CD8-positive, alpha-beta T cell (primary cell): ENCODE measurements at places on chromosomes 12 and 14. TPM values are rescaled to one million over a fixed set of nuclear protein-coding genes. Genes with fewer than 3 reads are reported as not detected.

DNA sequence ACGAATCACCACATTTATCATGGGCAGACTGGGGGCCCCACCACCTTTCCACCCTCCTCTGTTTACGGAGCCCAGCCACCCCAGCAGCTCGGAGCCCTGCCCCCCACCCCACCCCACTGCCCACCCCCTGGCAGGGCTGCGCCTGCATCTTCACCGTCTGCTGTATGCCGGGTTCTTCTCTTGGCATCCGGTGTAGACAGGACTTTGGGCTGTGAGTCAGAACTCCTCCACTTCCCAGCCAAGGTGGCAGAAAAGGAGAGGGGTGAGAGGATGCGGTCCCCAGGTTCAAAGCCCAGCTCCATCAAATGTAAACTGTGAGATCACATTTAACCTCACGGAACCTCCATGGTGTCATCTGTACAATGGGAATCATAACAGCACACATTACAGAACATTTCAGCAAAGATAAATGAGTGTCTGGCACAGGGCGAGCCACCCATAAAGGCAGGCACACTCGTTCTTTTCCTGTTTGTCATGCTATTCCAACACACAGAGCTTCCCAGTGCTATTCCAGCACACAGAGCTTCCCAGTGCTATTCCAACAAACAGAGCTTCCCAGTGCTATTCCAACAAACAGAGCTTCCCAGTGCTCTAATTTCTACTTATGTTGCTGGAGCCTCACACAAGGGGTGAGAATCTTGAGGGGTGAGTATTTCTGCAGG, 292.7 kb upstream of the RTL1 start:
- DNase-seq: no peak

- DNase-seq: no peak
These were observed 22.3 kb downstream of the G2E3 start for GRCh38 chr14:30581283-30581625.

DNA sequence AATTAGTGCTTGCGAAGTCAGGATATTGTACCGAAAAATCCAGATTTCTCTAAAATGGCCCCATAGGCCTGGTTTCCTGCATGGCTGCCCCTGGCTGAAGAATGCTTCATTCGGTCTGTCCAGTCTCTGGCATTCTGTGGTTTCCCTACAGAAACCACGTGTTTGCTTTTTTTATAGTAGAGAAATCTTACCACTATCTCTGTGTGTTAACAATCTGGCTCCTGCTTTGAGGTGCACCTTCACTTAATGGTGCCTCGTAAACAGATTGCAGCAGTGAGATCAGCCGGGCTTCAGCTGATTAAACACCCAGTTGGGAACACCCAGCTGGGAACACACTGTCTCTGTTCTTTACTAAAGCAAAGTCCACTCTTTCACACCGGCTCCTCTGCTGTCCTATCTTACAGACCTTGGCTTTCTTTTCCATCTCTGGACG, 6.7 kb upstream of the DNAAF2 start:
- no peak for DNase-seq

- DNase-seq: peak; percentile 30
These were observed 1.8 kb upstream of the TBK1 start for GRCh38 chr12:64450057-64450640.

ZFHX2 gene
- 0.25 TPM for total RNA-seq

- no peak for DNase-seq
These were observed 119.9 kb upstream of the PCED1B start for GRCh38 chr12:46959502-46959901.

KRT85 gene
- total RNA-seq: not detected

DNA sequence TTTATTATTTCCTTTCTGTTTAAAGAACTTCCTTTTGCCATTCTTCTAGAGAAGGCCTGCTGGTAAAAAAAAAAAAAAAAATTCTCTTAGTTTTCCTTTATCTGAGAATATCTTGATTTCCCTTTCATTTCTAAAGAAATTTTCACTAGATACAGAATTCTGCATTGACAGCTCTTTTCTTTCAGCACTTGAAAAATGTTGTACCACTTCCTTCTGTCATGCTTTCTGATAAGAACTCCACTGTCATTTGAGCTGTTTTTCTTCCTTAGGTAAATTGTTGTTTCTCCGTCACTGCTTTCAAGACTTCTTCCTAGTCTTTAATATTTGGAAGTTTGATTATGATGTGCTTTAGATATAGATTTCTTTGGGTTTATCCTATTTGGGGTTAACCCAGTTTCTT, 113.6 kb upstream of the BTG1 start:
- DNase-seq: no peak

DNA sequence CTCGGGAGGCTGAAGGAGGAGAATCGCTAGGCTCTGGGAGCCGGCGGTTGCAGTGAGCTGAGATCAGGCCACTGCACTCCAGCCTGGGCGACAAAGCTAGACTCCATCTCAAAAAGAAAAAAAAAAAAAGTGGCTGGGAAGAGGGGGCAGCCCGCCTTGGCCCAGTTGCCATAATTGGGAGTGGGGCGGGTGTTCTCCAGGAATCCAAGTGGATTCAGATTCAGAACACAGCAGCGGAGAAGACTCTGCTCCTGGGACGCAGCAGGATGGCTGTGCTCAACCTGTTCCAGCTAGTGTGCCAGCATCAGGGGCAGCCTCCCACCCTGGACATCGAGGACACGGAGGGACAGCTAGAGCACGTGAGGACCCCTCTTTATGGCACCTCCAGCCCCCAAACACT, 5.5 kb downstream of the CFAP73 start:
- no peak for DNase-seq

GDF3 gene
- not detected for total RNA-seq

DNA sequence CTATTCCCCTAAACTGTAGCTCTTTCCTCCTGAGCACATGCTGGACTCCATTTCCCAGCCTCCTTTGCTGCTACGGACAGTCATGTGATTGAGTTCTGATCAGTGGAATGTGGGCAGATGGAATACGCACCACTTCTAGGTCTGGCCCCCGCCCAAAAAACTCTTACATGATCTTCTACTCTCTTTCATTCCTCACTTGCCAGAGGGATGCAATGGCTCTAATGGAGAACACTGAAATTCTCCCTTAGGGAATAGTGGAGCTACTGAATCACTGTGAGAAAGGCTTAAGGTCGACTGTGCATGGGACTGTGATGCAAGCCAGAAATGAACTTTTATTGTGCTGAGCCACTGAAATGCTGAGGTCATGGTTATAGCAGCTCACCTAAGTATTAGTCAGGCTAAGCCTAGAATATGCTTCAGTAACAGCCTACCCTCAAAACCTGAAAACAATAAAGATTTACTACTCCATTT, 13.0 kb upstream of the TMED2 start:
- DNase-seq: no peak

GRCh38 chr12:13436696-13437391, 240.3 kb downstream of the EMP1 start:
- DNase-seq: no peak

DNA sequence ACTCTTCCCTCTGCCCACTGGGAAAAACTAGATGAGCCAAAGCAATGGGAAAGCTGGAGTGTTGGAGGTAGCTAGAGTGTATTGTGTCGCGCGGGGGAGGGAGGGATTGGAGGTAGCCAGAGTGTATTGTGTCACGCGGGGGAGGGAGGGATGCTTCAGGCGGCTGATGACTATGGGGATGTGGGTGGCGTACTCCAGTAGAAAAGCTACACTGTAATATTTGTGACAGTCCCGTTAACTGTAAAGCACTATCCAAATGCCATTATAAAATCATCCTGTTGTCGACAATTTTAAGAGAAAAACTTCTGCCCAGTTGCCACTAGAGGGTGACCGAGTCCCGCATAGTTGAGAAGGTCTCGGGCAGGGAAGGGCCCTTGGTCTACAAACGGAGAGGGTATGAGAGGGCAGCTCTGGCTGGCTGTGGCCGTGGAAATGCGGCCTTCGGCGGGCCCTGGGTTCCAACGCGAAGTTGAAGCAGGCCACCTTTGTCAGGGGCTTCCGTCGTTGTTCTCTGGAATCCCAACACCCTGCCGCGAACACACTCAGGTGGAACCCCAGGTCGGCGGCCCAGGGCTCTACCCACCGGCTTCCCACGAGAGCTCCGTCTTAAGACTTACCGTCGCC, 15.1 kb upstream of the PLEK2 start:
- DNase-seq: peak; percentile 64
